ENCODE measurements at places on chromosomes 6 and 20.

DNA sequence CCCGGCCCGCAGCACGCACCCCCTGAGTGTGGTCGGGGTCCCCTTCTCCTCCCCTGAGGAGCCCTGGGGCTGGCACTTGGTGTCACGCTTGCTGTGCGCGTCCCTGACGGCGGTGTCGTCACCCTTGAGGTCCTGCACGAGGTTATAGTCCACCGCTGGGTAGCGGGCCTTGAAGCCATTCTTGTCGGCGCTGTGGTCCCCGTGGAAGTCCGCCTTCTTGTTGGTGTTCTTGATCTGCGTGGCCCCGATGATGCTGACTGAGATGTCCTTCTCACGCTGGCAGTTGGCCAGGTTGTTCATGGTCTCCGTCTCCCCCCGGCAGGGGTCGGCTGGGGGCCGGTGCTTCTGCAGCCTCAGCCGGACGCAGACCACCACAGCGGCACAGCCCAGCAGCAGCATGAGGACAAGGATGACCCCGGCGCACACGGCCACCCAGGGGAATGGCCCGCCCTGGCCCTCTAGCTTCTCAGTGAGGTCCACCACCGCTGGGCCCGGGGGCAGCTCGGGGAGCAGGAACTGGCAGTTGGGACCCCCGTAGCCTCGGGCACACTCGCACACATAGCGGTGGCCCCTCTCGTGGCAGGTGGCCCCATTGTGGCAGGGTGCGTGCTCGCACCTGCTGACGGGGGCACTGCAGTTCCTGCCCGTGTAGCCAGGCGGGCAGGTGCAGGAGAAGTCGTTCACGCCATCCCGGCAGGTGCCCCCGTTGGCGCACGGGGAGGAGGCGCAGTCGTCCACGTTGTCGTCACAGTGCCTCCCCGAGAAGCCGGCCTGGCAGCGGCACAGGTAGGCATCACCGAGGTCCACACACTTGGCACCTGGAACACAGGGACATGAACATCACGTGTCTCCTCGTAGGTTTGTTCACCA lies 7.4 kb downstream of the DLL1 start:
- DNase-seq = no peak

DNA sequence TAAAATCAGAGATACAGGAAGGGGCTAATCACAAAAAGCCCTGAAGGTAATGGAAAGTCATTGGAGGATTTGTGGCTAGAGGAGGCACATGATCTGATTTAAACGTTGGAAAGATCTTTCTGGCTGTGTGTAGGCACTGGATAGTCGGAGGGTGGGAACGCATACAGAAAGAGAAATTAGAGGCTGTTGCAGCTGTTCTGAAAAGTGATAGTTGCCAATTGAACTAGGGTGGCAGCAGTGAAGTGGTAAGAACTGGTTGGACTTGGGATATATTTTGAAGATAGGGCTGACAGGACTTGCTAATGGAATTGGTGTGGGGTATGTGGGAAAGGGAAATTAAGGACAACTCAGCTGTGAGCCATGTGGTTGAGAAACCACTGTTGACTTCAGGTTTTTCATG lies 223.6 kb downstream of the OGFRL1 start:
- no peak for DNase-seq

- DNase-seq = no peak
Observed at GRCh38 chr6:106124015-106124414, 37.9 kb downstream of the PRDM1 start.

GRCh38 chr6:166262743-166263515 lies 45.3 kb downstream of the PRR18 start:
- no peak for DNase-seq

- DNase-seq = no peak
Observed at GRCh38 chr6:73713426-73714147, 17.6 kb downstream of the CD109 start.

DNA sequence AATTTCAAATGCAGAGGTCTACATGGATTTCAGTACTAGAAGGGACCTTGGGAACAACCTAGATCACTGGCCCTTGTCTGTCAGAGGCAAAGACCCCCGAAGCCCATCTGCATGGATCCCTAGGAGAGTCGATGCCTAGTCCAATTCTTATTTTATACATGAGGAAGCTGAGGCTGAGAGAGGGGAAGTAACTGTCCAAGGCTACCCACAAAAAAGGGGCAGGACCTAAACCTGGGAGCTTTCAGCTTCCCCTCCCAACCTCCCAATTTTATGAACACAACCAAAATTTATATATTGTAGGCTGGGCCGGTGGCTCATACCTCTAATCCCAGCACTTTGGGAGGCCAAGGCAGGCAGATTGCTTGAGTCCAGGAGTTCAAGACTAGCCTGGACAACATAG lies 73.2 kb downstream of the TRERF1 start:
- no peak for DNase-seq

- no peak for DNase-seq
Observed at GRCh38 chr20:13960119-13960518, 30.3 kb downstream of the SEL1L2 start.

GRCh38 chr20:25040438-25040831 lies 17.5 kb downstream of the ACSS1 start:
- no peak for DNase-seq

- DNase-seq = no peak
Observed at GRCh38 chr6:156347656-156348055, 429.5 kb upstream of the ARID1B start.

DNA sequence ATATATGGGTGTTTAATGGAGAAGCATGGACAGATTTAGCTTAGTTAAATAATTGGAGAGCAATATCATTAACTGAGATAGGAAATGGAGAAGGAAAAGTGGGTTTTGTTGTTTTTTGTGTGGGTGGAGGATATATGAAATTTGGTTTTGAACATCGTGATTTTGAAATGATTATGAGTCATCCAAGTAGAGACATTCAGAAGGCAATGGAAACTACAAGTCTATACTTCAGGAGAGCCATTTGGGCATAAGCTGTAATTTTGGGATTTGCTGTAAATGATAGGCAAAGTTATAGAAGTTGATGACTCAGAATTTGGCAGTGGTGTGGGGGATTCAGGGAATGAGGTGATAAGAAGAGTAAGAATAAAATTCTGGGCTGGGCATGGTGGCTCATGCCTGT lies 27.4 kb upstream of the FAM135A start:
- no peak for DNase-seq

DNA sequence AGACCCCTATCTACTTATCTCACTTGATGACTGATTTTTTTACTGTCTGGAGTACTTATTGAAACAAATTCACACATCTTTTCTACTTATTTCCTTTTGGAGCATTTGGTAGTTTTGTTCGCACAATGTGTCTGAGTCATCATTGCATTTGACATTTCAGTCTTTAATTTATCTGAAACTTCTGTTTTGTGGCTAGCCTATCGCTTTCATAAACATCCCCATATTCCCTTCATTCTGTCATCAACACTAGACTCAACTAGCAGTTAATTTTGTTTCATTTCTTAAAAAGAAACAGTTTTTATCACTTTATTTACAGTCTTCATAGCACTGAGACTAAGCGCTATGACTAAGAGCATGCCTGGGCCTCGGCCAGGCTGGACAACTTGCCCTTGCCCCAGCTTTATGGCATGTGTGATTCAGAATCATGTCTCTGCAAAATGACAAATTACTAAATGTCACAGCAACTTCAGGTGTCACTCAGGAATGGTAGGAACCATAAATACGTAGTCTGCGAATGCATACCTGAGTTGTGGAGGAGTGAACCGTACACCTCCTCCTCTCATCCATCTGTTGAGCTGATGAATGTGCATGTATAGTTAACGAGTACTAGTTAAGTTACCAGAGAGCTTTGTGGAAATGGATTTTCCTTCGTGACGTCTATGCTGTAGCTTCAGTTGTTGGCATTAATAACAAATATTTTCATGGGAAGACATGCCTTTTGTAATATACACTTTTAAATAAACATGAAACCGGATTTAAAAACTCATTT lies 16.2 kb downstream of the L3MBTL3 start:
- no peak for DNase-seq

DNA sequence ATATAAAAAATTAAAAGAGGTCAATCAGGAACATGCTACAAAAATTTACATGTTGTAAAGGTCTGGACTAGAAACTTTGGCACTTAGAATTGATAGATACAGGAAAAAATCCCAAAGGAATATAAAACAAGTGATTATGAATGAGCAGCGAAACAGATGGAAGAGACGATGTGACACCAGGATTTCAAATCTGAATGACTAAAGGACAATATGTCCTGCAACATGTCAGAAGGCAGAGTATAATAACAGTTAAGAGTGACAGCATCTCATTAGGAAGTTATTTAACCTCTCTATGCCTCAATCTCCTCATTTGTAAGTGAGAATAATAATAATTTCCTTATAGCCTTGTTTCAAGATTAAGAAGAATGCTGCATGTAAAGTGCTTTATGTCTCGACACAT lies 50.3 kb downstream of the FRK start:
- DNase-seq = no peak

DNA sequence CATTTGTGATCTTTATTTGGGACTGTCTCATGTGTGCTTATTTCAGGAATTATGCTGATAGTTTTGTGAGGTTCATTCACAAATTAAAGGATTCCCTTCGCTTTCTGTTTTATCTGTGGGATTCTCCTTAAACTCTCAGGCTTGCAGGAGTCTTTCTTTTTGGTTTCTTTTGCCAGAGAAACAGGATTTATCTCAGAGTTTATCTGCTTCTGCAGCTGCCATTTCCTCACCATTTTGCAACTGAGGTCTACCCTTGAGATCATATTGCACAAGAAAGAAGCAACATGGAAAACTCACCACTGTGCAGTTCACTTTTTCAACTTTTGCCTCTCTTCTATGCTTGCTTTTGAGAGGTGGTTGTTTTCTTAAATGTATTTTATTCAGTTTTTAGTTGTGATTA lies 201.0 kb downstream of the PRL start:
- no peak for DNase-seq

GRCh38 chr20:47201074-47201730 lies 155.3 kb downstream of the ZMYND8 start:
- DNase-seq = no peak

DNA sequence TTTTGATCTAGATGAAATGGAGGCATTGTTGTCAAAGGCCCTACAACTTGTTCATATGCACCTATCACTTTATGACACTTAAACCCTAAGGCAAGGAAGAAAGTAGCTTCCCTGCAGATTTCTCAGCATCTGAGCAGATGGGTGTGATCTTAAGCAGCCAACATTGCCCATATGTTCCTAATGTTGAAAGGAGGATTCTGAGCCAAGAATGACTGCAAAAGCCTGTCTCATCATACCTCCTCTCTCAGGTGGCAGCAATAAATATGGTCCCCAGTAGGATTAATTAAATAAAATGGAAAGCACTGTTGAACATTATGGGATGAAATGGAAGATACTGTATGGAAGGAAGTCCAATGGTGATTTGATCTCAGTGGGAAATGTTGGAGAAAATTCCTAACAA lies 538.1 kb upstream of the MAN1A1 start:
- DNase-seq = no peak

DNA sequence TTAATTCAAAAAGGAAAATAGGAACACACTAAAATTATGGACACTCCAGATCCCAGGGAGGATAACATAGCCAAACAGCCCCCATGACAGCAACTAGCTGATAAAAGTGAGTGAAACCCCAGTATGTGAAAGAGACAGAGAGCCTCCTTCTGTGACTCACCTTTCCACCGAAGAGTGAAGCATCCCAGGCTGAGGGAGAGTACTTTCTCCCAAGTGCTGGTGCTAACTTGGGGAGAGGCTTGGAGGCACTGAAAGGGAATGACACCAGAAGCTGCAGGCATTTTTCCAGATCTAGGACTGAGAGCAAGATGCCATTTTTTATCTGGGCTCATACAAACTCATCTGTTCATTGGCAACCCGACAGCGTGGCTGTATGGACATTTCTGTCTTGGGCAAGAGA lies 339.8 kb downstream of the HTR1B start:
- DNase-seq = no peak

- DNase-seq = no peak
Observed at GRCh38 chr6:143937668-143937970, 70.4 kb downstream of the PLAGL1 start.

- no peak for DNase-seq
Observed at GRCh38 chr6:113558966-113559365, 298.2 kb upstream of the MARCKS start.

- DNase-seq = no peak
Observed at GRCh38 chr6:102813489-102814275, 1420.2 kb downstream of the GRIK2 start.

GRCh38 chr20:39283464-39283863 lies 321.3 kb downstream of the DHX35 start:
- DNase-seq = no peak

DNA sequence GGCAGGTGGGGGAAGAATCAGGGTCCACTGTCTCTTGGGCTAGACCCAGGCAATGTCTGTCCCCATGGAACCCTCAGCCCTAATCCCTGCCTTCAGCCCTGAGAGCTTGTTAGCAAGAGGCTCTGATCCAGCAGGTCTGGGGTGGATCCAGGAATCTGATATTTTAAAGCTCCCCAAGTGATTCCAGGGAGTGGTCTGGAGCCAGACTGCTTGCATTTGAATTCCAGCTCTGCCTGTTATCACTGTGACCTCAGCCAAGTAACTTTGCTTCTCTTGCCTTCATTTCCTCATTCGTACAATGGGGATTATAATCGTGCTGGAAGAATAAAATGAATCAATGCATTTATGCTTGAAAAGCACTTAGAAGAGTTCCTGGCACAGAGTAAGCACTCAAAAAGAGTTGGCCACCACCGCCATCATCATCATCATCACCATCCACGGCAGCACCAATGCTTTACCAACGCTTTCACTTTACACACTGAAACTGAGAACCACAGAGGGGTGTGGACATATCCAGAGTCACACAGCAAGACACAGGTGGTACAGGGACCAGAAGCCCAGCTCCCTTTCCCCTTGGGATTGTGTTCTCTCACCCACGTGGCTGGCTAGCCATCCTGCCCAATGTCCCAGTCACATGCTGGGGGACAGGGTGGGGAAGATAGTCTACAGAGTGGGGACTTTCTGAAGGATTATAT lies 75.7 kb upstream of the RALY start:
- no peak for DNase-seq

DNA sequence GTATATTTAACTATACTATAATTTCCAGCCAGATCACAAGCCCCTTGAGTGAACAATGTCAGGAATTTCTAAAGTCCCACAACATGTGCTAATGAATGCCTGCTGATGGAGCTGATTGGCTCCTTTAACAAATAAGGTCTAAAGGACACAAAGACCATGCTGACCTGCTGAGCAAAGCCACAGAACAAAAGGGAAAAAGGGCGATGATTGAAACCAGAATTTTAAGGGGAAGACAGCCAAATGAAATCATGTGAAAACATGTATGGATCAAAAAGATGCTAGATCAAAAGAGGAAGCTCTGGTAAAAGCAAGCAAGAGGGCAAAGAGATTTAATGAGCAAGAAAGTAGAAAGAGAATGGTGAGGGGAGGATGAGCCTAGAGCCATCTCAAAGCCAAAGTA lies 105.6 kb downstream of the DCDC2 start:
- no peak for DNase-seq

DNA sequence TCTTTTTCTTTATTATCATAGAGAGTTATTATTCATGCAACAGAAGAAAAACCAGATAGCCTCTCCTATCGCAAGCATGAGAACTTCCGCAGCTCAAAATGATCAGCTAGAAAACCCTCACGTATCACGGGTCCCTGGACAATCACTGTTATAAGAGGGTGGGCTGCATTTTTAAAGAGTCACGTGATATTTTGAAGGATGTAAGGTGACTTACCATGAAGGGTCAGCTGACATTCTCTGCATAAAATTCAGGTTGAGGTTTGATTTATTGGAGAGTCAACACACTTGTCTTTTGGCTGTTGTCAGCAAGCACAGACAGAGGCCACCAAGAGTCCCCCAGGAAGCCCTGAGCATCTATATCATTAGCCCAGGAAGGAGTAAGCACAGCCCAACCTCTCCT lies 39.5 kb downstream of the ID4 start:
- DNase-seq = no peak
